ENCODE measurements at places on chromosomes 7 and 10.

GRCh38 chr7:142168746-142169145, 57.2 kb downstream of the MGAM2 start:
- no peak for DNase-seq

- DNase-seq, result no peak
Measured at GRCh38 chr7:30648744-30649540, 33.3 kb downstream of the CRHR2 start.

GRCh38 chr7:96034940-96035727, 262.8 kb downstream of the DYNC1I1 start:
- no peak for DNase-seq

DNA sequence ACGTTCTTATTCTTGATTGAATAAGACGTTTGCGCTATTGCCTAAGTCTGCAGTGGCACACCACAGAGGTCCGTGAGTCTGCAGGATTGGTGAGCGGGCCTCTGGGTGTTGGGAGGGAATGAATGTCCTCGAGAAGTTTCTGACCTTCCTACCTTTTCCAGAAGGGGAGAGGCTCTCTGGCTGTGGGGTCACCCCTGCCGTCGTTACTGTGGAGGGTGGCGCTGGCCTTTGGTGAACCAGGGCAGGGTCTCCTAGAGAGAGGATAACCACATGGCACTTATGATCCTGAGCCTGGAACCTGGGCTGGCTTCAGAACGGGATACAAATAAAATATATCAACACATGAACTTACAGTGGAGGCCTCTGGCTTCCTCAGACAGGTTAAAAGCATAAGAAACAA, 13.8 kb downstream of the IL15RA start:
- DNase-seq, result no peak

DNA sequence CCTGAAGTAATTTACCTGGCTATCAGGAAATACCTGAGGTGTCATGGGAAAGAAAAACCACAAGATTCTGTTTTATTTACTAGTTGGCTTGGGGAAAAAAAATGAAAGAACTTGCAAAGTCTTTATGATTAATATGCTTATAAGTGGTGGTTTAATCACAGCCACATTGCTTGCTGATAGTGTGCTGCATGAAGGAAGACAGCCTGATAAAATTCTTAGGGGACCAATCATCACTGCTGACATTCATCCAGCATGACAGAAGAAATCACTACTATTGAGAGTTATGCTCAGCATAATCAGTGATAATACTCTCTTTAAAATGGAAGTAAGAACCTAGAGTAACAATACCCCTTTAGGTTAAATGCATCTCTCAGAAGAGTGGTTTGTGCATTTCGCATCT, 150.2 kb upstream of the LRRN3 start:
- no peak for DNase-seq

DNA sequence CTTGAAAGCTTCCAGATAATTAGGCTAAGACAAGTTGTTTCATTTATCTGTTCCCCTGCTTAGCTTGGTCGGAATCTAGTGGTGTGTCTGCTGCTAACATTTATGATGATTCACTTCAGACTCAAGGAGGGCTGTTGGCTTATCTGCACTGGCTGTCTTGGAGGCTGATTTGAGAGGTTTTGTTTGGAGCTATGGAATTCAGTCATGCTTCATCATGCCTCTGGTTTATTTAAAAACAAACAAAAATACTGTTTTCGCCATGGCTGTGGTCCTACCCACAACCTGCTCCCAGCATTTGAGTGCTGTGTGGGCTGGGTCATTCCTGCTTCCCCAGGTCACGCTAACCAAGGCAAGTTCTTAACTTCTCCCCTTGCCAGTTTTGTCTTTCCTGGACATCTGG, 11.7 kb upstream of the ARPC1B start:
- DNase-seq, result no peak

GRCh38 chr10:14191871-14192270, 138.9 kb downstream of the FRMD4A start:
- DNase-seq, result no peak

GRCh38 chr7:106327538-106328481, 43.0 kb upstream of the NAMPT start:
- no peak for DNase-seq

DNA sequence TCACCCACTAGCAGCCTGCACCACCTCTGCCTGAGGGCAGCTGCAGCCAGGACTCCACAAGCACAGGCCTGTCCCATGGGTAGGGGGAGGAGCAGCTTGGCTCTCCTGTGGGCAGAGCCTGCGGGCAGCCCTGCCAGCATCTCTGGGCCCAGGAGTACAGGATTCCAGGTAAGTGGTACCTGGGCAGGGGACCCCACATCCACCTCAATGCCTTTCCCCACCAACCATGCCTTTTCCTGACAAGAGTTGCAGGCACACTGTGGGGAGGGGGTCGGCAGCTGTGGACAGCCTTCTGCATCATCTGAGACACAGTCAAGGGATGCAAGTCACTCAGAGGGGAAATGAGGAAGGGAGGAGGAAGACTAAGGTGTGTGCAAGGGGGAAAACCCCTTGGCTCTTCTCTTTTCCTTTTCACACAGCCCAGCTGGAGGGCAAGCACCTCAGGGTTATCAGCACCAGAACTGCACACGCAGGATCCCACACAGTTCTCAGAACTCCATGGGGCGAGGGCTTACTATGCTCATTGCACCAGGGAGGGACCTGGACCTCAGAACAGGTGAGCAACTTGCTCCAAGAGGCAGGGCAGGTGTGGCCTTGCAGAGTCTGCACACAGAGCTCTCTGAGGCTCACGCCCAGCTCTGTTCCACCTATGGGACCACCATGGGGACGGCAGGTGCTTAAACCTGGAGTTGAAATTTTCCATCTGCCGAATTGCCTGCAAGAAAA, 16.5 kb upstream of the ANTXRL start:
- no peak for DNase-seq
